Naive thymus-derived CD8-positive, alpha-beta T cell (primary cell): ENCODE measurements at places on chromosomes 16 and 17.

DNA sequence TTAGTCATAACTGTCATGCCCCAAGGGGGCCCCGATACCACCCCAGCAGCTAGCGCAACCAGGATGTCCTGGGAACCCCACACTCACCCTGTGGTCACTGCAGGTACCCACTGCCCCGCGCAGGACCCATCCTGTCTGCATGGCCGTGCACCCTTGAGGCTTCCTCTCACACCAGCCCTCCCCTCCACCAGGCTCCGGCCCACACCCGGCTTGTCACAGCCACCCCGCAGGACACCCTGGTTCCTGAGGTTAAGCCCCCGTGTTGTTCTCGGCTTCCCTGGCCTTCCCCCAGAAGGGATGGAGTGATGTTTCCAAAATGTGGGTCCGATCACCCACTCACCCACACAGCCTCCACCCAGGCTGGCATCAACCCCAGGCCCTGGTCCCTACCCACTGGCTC is 7.5 kb downstream of the DNASE1L2 start:
- DNase-seq = no peak

- DNase-seq = no peak
Measured at GRCh38 chr16:17468611-17469010, 2.1 kb downstream of the XYLT1 start.

DNA sequence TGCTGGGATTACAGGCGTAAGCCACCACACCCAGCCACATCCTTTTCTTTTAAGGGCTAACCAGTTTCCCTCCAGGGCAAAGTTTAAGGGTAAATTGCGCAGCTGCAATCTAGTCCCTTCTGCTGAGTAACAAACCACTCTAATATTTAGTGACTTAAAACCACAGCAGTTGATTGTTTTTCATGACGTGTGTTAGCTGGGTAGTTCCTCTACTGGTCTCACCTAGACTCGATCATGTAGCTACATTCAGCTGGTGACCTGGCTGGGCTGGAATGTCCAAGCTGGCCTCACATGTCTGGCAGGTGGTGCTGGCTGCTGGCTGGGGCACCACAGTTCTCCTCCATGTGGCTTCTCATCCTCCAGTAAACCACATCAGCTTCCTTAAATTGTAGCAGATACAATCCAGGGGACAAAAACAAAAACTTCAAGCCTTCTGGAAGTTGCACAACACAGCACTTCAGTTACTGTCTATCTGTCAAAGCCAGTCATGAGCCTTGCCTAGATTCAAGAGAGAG is 75.5 kb downstream of the GPRC5B start:
- DNase-seq = no peak

DNA sequence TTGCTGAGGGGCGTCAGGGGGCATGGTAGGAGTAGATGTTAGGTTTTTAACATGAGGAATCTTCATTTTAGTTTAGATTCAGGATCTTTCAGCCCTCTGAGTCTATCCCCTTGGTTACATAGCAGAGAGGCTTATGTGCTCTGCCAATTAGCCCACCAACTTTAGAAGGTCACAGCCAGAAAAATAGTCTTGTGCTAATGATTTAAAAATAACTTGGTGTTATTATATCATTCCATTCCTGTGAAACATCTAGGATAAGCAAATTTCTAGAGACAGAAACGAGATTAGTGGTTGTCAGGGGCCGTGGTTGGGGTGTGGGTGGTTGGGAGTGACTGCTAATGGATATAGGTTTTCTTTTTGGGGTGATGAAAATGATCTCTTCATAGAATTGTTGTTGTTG is 183.7 kb downstream of the SNX29 start:
- DNase-seq = no peak

DNA sequence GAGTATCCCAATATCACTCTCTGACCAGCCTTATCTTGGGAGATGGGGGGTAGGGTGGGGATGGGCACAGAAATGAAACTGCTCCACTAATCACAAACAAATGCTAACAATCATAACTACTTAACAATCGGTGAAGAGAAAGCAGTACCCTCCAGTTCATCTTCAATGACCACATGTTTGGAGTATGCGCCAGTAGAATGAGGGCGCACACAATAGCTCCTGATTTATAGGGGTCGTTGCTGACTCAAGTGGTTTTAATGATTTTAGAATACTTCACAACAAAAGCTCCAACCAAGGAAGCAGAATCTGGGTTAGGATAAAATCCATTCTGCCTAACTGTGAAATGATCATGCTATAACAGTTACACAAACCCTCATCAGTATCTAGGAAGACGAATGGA is 184.4 kb downstream of the AATF start:
- no peak for DNase-seq
